ENCODE measurements at places on chromosomes 5 and 9. TPM values are rescaled to one million over a fixed set of nuclear protein-coding genes. Genes with fewer than 3 reads are reported as not detected.
A peak's percentile ranks its signal among the peaks of the same experiment; 100 is the strongest.

DNA sequence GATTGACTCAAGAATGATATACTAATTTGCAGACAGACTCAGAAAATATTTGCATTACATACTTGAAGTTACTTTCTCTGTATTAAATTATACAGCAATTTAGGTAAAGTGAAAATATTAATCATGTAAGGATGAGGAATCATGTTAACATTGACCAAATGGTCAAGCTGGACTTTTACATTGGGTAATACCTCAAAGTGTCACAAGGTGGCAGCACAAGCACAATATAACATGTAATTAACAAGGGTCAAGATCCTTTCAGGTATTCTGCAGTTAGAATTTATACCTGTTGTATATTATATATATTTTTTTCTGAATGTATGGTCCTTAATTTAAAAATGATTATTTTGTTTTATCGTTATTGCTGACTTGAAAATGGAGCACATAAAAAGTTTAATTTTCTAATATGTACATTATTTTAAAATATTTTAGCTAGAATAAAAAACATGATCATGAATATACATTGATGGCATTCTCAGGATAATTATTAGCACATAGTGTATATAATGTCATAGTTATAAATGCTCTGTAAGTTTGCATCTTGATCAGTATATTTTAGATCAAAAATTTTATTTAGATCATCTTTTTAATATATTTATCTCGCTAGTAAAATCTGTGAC, 8.6 kb downstream of the HAPLN1 start:
- no peak for DNase-seq

PCDHAC1 gene
- total RNA-seq, result 0.86 TPM

- DNase-seq, result peak; percentile 63
Observed at GRCh38 chr5:172901012-172901780, 58.0 kb upstream of the RPL26L1 start.

GRCh38 chr5:180026320-180026719, 45.2 kb downstream of the RNF130 start:
- no peak for DNase-seq

GRCh38 chr5:168076561-168076991, 214.9 kb upstream of the WWC1 start:
- peak; percentile 51 for DNase-seq

DNA sequence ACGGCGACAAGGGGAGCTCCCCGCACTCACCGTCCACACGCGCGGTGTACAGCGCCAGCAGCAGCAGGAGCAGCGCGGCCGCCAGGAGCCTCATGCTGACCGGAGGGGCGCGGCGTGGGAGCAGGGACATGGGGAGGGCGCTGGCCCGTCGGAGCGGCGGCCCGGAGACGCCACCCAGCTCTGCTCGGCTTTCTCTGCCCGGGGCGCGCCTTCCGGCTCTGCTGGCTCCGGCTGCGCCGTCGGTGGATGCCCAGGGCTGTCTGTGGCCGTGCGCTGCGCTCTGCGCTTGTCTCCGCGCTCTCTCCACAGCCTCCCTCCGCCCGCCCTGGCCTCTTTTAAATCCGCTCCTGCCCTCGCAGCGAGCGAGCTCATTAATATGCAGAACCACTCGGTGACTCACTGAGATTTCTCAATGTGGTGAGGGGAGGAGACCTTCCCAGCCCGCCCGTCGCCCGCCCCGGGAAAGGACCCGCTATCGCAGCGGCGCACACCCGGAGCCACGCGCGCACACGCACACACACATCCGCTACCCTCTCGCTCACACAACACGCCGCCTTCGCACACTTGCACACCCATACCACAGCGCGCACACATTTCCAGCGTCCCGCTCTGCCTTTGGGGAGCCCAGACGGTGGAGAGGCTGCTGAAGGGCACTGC, at the start of gene CXCL14:
TSS of gene CXCL14 (minus strand) at position 307 of the 657 bp plus-strand sequence. CDS start at position 94, 213 bp downstream.
- no peak for DNase-seq
